ENCODE measurements at places on chromosomes 1 and 21.
A peak's percentile ranks its signal among the peaks of the same experiment; 100 is the strongest.

DNA sequence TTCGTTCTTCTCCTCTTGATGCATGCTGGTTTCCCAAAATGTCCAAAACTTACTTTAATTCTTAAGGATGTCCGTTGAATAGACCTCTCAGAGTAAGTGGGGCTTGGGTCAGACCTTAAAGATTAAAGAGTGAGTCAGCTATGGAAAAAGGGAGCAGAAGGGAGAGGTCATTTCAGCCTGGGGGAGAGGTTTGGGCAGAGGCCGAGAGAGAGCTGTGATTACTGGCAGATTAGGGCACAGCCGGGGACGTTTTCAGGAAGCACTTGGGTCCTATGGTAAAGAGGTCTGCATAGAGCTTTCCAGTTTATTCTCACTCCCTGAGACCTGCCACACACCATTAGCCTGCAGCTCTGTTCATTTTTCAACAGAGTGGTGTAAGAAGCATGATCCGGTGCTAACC lies 14.0 kb upstream of the ST3GAL3 start:
- DNase-seq, result no peak

DNA sequence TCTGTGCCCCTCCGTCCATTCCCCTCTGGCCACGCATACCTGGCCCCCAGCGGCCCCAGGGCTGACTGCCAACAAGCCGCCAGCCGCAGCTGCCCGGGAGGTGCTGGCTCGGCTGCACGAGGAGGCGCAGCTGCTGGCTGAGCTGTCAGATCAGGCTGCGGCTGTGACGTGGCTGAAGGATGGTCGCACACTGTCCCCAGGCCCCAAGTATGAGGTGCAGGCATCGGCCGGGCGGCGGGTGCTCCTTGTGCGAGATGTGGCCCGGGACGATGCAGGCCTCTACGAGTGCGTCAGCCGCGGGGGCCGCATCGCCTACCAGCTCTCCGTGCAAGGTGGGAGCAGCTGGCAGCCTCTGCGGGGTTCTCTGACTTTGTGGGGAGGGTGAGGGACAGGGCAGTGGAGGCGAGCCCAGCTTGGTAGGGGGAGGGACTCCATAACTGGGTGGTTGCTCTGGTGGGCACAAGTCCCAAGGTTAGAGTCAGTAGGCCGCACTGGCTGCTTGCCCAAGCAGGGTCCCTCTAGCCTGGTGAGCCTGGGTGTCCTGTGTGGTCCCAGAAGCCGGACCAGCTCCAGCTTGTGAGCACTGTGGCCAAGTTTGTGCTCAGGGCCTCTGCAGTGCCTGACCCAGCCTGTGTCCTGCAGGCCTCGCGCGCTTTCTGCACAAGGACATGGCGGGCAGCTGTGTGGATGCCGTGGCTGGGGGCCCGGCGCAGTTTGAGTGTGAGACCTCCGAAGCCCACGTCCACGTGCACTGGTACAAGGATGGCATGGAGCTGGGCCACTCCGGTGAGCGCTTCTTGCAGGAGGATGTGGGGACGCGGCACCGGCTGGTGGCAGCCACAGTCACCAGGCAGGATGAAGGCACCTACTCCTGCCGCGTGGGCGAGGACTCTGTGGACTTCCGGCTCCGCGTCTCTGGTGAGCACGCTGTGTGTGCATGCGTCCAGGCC lies 8.8 kb downstream of the OBSCN start:
- DNase-seq, result no peak

GRCh38 chr1:178964469-178965330 lies 61.0 kb upstream of the FAM20B start:
- no peak for DNase-seq

DNA sequence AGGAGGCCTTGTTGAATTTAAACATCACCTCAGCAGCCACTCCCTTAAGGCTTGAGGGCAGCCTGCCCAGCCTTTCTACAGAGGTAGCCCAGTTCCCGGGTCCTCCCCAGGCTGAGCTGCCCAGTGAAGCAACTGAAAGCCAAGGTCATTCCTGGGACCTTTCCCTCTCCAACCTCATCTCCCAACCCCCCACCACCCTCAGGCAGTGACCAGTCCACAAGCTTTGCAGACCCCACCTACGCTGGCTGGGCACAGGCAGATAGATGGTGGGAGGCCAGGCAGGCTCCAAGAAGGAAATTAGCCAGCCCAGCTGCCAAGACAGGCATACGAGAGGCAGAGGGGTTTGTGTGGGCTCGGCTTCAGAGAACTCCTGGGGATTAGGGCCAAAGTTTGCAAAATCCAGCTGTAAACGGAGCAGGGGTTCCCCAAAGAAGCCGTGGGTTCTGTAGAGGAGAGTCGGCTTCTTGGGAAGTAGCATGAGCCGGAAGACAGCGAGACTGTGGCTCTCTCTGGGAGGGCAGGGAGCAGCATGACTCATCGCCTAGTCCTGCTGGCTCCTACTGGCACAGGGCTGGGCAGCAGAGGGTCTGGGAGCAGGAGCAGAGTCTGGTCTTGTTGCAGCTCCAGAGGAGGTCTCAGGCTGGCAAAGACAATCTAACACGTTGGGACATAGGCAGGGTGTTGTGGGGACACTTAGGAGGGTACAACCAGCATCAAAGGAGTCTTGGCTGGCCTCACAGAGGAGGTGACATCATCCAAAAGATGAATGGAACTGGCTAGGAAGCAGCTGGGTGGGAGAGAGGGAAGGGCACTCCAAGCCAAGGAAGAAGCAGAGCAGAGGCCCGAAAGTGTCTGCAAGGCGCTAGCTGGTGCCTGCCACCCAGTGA lies 2.8 kb upstream of the ZC3H12A start:
- peak; percentile 93 for DNase-seq

Measured in fibroblast of skin of back (primary cell).